Fibroblast of skin of abdomen (primary cell): ENCODE measurements at places on chromosomes 7 and 10.

- DNase-seq, result no peak
These were observed 1.3 kb downstream of the GJD4 start for GRCh38 chr10:35606430-35606829.

GRCh38 chr7:40047661-40048060, 86.8 kb downstream of the MPLKIP start:
- no peak for DNase-seq

DNA sequence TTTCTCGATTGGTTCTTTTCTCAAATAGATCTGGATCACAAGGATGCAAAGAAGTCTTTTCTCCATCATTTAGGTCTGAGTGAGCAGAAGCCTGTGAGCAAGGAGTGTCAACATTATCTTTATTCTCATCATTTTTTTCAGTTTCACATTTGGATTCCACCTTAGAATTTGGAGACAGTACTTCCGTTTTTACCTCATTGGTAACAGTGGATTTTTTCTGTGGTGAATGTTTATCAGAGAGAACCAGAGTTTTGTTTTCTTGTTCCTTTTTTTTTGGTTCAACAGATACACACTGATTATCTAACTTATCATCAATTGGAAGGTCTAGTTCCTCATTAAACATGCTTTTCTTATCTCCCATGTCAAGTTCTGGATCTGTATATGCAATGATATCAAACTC, 151.3 kb downstream of the GALNT11 start:
- no peak for DNase-seq

DNA sequence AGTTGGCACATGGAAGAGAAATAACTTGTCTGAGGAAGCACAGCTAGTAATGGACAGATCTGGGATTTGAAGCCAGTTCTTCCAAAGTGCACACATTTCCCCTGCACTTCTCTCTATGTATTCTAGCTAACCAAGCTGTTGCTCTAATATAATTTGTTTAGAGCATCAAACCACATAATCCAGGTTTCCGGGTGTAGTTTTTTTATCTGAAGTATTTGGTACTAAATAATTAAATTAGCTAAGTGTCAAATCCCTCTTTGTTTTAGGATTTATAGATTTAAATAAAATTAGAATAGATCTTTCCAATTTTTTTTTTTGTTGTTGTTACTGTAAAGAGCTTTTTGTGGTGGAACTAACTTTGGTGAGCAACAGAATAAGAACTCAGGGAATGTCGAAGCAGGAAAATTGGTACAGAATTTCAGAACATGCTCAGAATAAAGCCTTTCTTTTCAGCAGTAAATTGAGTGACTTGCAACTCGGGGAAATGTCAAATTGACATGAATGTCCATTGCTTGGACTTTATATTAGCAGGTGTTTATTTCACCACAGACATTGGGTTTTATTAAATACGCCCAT, 33.7 kb downstream of the CAMK1D start:
- DNase-seq, result no peak

DNA sequence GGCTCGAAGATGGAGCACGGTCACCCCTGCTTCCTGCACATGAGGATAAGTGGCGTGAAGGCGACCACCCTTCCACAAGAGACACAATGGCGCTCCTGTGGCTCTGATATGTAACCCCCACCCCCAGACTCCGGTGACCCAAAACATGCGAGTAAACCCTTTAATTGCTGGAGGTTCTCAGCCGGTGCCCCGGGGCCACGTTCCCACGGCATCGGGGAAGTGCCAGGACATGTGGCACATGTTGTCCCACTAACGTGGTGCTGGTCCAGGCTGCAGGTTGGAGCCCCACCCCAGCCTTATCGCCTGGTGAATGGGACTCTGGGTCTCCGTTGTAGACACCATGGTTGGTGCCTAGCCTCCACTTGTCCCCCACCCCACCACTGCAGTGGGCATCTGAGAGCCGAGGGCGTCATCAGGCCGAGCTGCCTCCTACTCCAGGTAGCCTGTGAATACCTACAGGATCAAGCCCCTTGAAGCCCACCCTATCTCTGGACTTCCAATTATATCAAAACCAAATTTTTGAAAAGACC, 132.8 kb downstream of the PRKAG2 start:
- no peak for DNase-seq

DNA sequence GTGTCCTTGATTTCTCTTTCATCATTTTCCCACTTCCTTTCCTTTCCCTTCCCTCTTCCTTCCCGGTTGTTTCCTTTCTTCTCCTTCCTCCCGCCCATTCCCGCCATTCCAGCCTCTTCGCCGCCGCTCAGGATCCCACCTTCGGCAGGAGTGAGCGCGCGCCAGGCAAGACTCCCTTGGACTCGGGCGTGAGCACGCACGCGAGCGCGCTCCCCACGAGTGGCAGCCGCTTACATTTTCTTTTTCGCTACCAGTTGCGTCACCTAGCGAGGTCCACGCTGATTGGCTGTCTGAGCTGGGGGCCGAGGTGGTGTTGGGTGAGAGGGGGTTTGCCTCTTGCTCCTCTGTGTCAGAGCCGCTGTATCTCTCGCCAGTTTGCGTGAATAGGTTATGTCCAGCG, 11.8 kb downstream of the ZAN start:
- DNase-seq, result peak; percentile 86

DNA sequence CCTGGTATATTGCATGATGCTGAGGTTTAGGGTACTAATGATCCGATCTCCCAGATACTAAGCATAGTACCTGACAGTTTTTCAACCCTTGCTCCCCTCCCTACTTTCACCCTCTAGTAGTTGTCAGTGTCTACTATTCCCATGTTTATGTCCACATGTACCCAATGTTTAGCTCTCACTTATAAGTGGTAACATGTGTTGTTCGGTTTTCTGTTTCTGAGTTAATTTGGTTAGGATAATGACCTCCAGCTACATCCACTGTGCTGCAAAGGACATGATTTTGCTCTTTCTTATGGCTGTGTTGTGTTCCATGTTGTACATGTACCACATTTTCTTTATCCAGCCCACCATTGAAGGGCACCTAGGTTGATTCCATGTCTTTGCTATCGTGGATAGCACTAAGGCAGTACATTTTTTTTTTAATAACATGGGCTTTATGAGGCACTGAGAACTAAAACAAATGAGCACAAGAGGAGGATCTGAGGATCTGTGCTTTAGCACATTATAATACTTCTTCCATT, 28.1 kb downstream of the ITGB8 start:
- no peak for DNase-seq

GRCh38 chr7:93622036-93623033, 47.8 kb upstream of the CALCR start:
- DNase-seq, result peak; percentile 35

- DNase-seq, result no peak
These were observed 129.2 kb downstream of the SRI start for GRCh38 chr7:88090671-88091070.

- DNase-seq, result no peak
These were observed 78.9 kb downstream of the CUX1 start for GRCh38 chr7:101896316-101896715.

GRCh38 chr10:126160971-126161630, 227.2 kb downstream of the ADAM12 start:
- no peak for DNase-seq

DNA sequence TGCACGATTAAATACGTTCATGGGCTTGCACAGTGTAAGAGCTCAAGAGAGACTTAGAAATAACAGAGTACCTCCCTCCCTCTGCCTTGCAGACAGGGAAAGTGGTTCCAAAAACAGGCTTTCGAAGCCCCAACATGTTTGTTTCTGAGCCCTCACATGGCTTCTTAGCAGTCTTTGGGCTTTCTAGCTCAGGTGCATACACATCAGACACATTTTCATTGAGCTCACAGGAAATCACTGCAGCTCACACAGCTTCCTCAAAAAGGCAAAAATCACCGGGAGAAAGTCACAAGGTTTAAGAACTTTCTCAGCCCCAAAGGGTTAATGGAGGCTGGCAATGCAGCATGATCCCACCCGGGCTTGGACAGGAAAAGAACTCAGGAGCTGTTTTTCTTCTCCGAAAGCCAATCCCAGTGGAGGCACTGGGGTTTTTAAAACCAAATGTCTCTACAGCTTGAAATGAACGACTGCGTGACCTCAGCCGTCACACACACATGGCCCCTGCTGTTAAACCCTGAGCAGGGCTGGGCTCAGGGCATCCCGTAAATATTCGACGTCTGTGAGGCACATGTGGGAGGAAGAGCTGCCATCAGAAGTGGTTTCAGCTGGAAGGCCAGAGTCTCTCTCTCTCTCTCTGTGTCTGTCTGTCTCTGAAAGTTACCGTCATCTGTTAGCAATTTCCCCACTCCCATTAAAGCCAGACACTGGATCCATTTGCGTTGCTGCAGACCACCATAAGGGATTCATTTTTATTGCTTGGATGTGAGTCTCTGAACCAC, 69.7 kb downstream of the CALML3 start:
- DNase-seq, result peak; percentile 95

GRCh38 chr7:94128072-94128471, 123.9 kb upstream of the BET1 start:
- DNase-seq, result no peak

DNA sequence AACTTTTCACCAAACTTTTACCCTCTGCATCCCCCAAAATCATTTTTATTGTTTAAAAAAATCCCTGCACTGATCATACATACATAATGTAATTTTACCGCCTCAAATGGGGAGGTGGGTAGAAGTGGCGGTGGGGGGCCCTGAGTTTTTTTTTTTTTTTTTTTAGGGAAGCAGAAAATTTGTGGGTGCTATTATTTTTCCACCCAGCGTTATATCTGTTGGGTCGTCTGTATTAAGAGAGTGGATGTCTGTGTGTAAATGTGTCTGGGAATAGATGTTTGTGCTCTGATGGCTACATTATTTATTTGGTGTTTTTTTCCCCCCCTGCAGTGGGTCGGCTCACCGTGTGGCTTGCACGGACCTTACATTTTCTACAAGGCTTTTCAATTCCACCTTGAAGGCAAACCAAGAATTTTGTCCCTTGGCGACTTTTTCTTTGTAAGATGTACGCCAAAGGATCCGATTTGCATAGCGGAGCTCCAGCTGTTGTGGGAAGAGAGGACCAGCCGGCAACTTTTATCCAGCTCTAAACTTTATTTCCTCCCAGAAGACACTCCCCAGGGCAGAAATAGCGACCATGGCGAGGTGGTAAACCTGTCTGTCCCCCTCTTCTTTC, 438 bp downstream of the ARID5B start:
- DNase-seq, result no peak

DNA sequence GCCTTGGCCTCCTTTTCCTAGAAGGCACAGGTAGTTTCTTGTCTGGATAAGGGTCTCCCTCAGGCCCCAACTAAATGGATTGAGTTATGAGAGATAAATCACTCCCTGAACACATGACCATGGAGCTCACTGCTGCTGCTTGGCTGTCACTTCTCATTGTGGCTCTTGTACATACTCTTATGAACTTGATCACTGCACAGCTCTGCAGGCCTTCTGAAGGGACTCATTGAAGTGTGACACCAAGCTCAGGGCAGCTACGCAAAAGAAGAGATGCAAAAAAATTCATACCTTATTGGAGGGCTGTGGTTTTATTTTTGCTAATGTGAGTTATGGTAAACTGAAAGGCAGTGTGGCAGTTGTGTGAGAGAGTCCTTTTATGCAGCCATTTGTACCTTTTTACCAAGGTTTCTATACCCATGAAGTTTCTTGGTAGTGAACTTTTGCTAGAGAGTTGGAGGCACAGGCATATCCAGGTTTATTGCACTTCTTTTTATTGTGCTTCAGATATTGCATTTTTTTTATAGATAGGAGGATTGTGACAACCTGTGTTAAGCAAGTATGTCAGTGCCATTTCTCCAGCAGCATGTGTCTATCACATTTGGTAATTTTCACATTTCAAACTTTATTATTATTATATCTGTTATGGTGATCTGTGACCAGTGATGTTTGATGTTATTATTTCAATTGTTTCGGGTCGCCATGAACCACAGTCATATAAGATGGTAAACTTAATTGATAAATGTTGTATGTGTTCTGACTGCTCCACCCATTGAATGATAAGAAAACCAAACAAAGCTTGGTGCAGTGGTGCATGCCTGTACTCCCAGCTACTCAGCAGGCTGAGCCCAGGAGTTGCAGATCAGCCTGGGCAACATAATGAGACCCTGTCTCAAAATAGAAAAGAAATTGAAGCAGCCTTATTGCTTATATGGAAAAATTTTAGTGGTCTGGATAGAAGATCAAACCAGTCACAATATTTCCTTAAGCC, 100.6 kb downstream of the LRRC4 start:
- no peak for DNase-seq
